ENCODE measurements at places on chromosomes 11 and 22.

- no peak for DNase-seq
These were observed 40.0 kb downstream of the TENM4 start for GRCh38 chr11:79400717-79401330.

- DNase-seq = no peak
These were observed 171.1 kb upstream of the SEZ6L start for GRCh38 chr22:25997886-25998775.

DNA sequence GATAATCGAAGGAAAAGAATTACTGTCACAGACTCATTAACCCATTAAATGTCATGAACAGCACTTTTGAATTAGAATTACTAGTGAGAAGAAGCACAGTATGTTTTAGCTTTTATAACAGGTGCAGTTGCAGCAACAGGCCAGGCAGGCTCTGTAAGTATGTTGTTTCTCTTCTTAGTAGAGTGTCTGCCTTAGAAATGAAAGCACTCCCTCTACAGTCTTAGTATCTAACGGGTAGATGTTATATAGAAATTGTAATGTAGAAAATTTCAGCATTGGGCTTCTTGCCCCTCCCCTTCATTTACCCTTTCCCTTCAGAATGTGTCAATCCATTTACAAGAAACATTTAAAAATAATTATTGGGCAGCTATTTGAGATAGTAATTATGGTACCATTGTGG lies 87.4 kb downstream of the HIPK3 start:
- DNase-seq = no peak

- DNase-seq = no peak
These were observed 13.0 kb downstream of the LRP5 start for GRCh38 chr11:68325183-68325906.

DNA sequence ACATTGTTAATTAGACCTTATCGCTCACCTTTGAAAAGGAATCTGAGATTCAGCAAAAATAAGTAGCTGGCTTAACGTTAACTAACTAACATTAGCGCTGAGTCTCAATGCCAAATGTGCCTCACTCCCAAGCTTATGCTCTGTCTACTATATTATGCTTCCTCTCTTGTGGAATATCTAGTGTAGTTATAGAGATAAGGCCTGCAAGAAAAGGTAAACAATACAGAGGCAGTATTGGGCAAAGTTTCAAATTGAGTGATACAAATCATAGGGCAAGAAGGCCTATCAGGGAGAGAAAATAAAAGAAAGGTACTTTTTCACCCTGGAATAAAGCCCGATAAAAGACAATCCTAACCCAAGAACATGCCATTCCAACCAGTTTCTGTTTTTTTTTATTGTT lies 61.6 kb upstream of the SLC17A6 start:
- DNase-seq = no peak

- DNase-seq = no peak
These were observed 11.6 kb downstream of the PRR33 start for GRCh38 chr11:1879941-1880720.

DNA sequence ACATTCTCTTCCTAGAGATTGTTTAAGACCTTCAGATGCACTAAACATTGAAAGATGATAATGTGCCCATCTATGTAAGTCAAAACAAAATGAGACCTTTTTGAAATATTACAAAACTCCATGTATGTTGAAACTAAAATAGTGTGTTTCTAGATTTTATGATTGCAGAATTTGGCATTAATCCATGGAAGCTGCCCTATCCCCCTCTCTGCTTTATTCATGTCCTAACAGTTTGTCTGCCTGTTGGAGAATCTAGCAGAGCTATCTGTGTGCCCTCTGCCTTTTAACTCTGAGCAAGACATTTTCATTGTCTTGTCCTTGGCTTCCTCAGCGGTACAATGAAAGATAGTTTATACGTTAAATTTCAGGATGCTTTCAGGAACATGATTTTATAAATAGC lies 105.5 kb downstream of the FAT3 start:
- DNase-seq = no peak

DNA sequence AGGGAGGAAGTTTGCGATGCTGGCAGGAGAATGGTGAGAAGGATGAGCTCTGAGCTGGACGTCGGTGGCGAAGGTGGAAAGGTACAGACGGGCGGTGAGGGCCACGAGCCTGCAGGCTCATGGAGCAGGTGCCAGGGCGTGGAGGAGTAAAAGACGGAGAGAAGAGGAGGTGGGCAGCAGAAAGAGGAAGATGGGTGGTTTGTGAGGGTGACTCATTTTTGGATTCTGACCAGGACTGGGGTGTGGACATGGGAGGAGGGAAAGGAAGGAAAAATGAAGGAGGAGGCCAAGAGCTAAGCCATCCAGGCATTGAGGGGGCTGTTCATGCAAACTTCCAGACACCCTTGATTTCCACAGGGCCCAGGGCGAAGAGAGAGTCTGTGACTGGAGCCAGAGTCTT lies 3.5 kb downstream of the ZDHHC24 start:
- no peak for DNase-seq

- DNase-seq = no peak
These were observed 103.0 kb downstream of the DBX1 start for GRCh38 chr11:20056950-20057943.

Measured in hematopoietic multipotent progenitor cell treated with erythropoietin and hydrocortisone succinate and interleukin-3 and kit ligand, for 15 days (in vitro differentiated cells).